Fibroblast of skin of left biceps (primary cell): ENCODE measurements at places on chromosomes 16 and 17.

DNA sequence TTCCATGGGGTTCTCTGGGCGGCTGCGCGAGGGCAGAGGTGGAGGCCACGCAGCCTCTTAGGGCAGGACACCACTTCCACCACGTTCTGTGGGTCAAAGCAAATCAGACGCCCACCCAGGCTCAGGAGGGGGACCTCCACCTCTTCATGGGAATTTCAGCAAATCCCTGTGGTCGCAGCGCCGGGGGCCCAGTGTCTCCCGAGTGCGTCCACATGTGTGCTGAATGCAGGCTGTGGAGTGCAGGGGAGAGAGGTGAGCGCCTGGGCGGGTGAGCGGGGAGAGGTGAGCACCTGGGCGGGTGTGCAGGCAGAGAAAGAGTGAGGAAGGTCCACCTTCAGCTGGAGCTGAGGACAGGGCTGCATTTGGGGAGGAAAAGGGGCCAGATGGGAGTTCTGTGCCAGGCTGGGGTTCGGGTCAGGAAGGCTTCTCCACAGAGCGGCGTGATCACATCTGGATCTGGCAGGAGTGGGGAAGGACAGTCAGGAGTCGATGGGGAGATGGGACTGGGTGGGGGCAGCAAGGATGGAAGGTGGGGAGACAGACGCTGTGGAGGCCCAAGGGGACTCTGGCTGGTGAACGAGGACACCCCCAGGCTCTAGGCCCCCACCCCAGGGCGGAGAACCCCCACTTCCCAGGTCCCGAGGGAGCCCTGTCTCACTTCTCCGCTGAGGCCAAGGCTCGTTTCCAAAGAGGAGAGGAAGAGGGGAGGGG is 36.8 kb upstream of the CBFA2T3 start:
- no peak for DNase-seq

DNA sequence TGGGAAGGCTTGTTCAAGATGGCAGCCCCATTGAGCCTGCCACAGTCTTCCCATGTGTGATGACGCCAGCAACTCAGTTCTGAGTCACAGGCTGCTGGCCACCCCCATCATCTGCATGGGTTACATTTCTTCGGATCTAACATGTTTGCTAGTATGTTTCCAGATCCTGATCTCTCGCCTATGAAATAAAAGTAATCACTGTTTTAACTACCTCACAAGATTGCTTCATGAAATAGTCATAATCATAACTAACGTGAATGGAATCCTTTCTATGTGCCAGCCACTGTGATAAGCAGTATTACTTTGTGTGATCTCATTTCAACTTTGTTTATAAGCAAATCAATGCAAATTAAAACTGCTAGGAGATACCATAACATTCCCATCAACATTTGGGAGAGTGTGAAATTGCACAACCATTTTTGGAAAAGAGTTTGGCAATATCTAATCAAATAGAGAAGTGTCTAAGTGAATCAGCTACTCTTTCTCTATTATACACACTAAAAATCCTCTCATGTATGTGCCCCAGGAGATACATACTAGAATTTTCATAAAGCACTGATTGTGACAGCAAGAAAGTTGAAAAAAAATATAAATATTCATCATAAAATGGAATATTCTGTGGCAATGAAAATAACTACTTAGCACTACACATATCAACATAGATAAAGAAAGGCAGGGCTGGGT is 300.2 kb upstream of the IRX5 start:
- no peak for DNase-seq

GRCh38 chr16:2278956-2279800 is 11.3 kb upstream of the RNPS1 start:
- no peak for DNase-seq

GRCh38 chr17:28472871-28473497 is 460 bp upstream of the SLC13A2 start:
- no peak for DNase-seq

DNA sequence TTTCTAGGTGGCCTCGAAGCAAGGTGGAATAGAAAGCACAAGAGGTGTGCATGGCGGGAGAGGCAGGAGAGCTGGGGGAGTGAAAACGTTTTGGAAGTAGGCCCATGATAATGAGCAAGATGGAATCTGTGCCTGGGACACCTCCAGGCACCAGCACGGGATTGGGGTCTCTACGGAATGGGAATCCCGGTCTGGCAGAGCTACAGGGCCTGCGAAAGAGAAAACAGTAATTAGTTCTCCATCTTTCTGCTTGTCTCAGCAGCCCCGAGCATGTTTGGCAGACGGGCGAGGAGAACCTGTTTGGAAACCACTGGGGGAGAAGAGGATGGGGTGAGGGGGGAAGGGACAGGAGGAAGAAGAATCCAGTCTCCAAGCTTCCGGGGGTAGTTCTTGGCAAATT is 258.7 kb downstream of the SOX9 start:
- no peak for DNase-seq

DNA sequence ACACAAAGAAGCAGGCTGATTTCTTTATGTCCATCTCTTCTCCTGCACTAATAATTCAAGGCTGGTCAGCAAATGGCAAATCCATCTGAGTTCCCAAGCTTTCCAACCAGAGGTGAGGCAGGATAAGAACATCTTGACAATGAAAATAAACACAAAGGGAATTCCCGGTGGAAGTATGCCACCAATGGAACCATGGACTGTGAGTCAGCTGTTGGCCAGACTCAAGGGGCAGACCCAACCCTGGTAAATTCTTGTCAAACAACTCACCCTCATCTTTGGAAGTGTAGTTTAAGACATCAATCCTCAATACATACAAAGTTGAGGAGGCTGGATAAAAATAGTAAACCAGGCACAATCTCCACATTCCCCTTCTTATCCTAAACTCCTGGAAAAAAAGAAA is 74.3 kb upstream of the CES5A start:
- no peak for DNase-seq

DNA sequence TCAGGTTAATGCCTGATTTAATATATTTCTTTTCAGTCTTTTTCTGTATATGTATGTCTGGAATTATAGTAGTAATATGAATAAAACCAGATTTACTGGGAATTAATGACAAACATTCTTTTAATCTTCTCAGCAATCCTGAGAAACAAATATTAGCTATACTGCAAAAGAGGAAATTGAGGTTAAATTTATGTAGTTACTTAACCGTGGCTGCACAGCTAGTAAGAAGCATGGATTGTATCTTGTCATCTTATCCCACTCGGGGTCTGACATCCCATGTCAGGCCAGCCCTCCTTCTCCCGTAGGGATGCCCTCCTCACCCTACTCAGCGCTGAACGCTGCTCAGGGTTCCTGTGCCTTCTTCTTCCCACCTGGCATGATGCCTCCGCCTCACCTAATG is 143.0 kb downstream of the FTO start:
- no peak for DNase-seq

GRCh38 chr16:31000671-31001382 is 9.6 kb downstream of the STX1B start:
- DNase-seq = no peak

GRCh38 chr17:70767102-70767701 is 597.9 kb downstream of the KCNJ2 start:
- DNase-seq = no peak

DNA sequence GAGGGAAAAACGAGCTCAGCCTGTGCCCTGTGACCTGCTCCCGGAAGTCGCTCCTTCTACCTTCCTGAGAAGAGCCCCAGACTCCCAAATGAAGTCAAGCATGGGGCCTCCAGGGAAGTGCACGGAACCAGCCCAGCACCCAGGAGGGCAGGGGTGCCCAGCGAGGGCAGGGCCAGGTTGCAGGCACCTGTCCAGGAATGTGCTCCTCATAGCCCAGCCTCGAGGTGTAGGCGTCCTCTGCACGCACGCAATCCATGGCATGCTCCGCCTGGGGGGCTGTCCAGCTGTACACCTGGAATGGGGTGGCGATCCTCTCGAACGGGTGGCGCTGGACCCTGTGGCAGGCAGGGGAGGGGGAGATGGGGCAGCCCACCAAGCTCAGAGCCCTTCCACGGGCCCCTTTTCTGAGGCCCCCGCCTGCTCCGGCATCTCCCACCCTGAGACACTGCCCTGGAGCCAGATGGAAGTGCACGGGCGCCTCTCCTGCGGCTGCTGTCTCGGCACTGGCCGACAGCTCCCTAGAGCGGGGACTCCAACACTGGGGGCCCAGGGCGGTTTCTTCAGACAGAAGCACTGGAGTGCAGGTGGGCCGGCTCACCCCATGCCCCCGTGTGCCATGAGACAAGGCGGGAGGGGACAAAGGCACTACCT is 10.9 kb downstream of the CLUH start:
- DNase-seq = no peak

DNA sequence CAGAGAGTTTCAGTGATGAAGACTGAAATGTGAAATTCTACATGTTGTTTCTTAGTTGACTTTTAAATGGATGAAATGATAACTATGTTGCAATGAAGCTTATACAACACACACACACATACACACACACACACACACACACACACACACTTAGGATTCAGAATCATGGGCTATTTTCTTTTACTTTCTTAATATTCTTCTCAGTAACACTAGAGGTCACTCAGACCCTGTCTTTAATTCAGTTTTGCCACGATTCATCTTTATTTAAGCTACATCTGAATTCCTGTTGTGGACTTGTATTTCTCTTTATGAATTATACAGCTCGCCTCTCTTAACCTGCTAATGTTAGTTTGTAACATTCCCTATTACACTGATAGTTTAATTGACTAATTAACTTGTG is 109.6 kb upstream of the GOT2 start:
- DNase-seq = peak; percentile 13

- DNase-seq = no peak
These were observed 30.8 kb downstream of the AXIN2 start for GRCh38 chr17:65530523-65531255.

DNA sequence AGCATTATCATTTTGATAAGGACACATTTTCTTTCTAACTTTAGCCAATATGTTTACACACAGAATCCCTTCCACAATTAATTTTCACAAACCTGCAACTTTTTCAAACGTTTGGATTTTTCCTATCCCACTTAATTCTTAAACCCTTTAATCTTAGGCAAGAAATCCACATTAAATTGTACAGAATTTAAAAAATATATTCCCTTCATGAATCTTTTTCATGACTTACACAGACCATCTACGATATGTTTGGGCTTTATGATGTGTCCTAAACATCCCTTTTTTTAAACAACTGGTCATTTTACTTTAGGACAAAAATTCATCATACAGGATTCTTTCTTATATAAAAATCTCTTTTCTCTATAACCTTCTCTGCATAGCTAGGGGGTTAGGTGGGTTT is 241.5 kb upstream of the CNTNAP4 start:
- DNase-seq = no peak

GRCh38 chr17:55606488-55606815 is 95.2 kb upstream of the SMIM36 start:
- DNase-seq = no peak
